Activated CD8-positive, alpha-beta T cell treated with anti-CD3 and anti-CD28 coated beads for 36 hours (primary cell): ENCODE measurements at places on chromosomes 7 and 10. TPM values are rescaled to one million over a fixed set of nuclear protein-coding genes. Genes with fewer than 3 reads are reported as not detected.

CRPPA gene
- total RNA-seq, result 1.6 TPM

- no peak for DNase-seq
Observed at GRCh38 chr10:61021926-61022325, 77.9 kb upstream of the RHOBTB1 start.

DNA sequence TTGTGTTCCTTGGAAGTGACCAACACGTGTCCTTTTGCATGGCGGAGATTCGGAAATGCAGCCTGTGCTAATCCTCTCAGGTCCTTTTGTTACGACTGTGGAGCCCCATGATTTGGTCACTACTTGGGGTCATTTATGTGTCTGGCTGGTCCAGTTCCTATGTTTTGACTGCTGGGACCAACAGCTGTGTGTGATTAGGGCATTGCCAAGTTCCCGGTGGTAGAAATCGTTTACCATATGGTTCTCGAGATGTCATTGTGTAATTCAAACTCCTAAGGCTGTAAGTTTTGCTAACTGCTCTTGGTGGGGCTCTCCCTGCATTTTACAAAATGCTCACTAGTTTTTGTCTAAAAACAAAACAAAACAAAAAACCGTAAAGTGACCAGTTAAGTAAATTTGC, 62.0 kb downstream of the CCNY start:
- DNase-seq, result no peak

MINPP1 gene
- 7.1 TPM for total RNA-seq

- DNase-seq, result no peak
Observed at GRCh38 chr7:131604841-131605279, 48.4 kb upstream of the PODXL start.
